ENCODE measurements at places on chromosomes 3 and 15.

DNA sequence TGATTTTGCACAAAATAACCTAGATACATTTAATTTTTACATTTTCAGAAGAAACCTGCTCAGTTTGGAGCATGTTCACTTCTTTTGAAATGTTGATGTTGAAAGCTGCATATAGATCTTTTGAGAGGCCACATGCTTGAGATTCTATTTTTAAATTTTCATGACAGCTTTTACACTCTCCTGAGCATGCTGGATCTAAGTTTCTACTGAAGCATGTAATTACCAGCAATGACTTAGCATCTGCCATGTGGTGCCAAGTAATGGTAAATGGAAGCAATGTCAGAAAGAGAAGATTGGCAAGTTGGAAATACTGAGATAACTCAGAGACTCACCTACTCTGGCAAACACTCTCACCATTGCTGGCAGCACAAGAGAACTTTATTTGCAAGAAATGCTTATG lies 310.6 kb downstream of the NSUN3 start:
- no peak for DNase-seq

GRCh38 chr3:13296662-13297061 lies 123.5 kb downstream of the NUP210 start:
- DNase-seq = no peak

DNA sequence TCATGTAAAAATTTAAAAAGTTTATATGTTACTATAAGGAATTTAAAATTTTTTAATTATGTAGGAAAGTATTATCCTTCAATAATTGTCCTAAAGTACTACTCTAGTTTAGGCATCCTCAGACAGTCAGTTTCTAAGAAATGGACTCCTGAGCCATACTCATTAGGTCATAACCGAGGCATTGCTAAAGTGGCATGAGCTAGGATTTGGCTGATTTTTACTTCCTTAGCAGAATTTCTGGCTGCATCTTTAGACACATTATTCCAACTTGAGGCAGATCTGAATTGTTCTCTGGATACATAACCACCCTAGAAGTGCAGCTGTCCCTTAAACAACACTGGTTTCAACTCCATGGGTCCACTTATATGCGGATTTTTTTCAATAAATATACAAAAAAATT lies 38.3 kb downstream of the IFT57 start:
- no peak for DNase-seq

GRCh38 chr3:60577601-60578000 lies 673.7 kb downstream of the FHIT start:
- no peak for DNase-seq

- DNase-seq = no peak
Observed at GRCh38 chr3:182246870-182247269, 535.1 kb downstream of the SOX2 start.

- no peak for DNase-seq
Observed at GRCh38 chr3:127613406-127613805, 15.2 kb downstream of the MCM2 start.

DNA sequence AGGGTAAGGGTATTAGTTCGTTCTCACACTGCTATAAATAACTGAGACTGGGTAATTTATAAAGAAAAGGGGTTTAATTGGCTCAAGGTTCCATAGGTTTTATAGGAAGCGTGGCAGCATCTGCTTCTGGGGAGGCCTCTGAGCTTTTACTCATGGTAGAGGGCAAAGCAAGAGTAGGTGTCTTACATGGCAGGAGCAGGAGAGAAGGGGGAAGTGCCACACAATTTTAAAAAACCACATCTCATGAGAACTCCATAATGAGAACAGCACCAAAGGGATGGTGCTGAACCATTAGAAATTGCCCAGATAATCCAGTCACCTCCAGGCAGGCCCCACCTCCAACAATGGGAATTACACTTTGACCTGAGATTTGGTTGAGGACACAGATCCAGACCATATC lies 12.2 kb downstream of the RNF111 start:
- no peak for DNase-seq

DNA sequence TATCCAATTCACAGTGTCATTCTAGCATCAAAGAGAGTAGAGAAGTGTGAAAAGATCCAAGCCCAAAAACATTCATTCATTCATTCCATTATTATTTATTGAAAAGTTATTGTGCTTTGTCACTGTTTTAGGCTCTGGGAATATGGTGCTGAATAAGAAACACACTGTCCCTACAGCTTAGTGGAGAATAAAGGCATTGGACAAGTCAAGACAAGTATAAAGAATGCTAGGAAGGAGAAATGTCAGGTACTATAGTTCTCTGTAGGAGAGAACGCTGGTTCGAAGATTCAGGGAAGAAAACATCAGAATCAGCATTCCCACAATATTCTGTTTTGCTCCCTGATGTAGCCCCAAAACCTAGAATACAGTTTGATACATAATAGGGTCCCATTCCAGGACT lies 128.8 kb upstream of the CHRM5 start:
- DNase-seq = no peak

DNA sequence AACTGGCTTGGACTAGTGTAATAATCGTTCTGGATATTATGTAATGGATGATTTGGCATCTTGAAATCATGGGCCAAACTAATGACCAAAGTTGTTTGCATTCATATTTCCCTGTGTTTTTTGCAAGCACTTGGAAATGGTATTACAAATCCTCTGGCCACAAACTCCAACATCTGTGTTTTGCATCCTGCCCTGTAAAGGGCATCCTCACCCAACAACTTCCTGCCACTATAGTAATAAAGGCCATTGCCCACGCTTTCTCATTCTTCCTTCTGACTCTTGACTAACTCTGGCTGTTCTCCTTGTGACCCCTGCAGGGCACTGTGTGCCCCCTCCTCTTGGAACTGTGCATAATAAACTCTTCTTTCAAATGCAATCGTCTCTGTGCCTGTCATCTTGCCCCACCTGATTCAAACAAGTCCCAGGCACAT lies 25.4 kb upstream of the PSMD6 start:
- DNase-seq = peak; percentile 6

DNA sequence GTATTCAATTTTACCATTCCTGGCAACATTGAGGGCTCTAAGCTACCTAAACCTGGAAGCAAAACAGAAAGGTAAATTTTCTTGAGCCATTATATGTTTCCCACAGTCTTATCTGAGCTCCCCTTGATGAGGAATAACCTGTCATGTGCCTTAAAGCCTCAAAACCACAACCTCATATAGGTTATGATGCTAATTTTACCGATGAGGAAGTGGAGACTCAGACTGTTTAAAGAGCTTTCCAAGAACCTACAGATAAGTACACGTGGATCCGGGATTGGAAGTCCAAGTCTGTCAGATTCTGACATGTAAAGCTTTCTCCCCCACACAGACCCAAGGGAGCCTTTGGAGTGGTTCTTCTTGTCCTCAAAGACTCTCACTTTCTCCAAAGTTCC lies 140.5 kb downstream of the SEMA6D start:
- DNase-seq = no peak

- DNase-seq = no peak
Observed at GRCh38 chr3:42847731-42848130, 27.9 kb downstream of the CYP8B1 start.

DNA sequence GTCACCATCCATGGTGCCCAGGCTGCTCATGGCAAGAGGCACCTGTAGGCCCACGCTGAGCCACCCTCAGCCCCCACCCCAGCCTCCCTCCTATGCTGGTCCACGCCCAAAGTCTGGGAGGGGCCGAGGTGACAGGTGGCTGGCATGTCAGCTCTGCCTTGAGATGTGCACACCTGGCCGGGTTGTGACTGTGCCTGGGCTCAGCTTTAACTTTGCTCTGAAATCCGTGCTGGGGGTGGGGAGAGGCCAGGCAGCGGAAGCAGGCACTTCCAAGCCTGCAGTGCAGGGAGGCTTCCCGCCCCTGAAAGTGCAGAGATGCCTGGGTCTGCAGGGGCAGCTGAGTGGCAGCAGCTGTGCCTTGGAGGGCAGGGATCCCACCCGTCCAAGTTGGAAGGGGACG lies 1124.8 kb downstream of the SI start:
- DNase-seq = no peak

- no peak for DNase-seq
Observed at GRCh38 chr3:72361990-72362389, 486.3 kb downstream of the SHQ1 start.

DNA sequence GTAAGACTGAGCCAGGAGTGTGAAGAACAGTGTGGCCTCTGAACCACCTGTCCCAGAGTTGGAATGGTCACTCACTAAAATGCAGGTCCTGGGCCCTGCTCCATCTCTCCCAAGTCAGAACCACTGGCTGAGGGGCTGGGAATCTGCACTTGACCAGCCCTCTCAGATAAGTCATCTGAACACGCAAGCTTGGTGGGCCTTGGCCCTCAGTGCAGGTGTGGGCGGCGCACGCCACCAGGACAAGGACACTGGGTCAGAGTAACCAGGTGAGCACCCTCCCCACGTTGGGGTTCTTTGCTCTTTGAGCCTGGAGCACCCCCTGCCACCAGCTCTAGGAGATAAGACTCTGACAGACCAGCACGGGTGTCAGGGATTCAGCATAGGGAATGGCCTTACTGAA lies 42.7 kb downstream of the KIF9 start:
- no peak for DNase-seq

GRCh38 chr3:180973543-180973942 lies 16.0 kb downstream of the DNAJC19 start:
- no peak for DNase-seq

DNA sequence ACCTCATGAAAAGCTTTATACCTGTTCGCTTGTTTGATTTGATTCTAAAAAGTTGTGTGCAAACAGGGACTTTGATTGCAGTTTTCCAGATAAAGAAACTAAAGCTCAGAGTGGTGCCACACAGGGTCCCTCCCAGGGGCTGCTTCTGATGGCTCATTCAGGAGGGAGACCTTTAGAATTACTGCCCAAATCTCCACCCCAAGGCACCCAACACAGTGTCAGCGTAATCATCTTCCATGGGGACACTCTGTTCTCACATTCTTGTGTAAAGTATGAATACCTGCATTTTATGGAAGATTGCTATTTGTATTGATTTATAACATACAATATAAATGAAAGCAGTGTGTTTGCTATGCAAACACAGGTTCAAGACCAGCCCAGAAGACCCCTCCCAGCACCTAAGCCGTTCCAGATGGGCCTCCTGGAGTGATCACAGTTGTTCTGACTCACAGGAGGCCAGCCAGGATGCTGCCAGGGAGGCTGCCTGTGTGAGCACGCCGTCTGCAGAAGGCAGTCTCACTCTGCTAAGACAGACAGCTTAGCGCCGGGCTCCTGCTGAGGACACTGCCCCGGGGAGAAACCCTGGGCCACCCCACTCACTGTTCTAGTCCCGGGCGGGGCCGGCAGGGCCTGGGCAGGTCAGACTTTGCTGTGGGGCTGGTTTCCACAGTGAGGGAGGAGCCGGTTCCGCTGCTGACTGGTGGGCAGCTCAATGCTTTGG lies 185.6 kb downstream of the FAM43A start:
- DNase-seq = no peak

DNA sequence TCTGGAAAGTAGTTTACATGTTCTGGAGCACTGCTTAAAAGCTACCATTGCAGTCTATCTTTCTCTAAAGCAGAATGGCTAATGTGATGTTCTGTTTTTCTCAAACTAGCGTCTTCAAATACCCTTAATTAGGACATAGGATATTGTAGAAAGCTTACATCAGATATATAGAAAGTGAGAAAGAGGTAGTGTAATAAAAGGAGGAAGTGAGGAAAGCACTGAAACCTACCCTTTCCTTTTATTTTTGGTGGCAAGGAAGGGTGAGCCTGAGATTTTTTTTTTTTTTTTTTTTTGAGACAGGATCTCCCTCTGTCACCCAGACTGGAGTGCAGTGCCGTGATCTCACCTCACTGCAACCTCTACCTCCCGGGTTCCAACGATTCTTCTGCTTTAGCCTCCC lies 9.4 kb downstream of the SENP2 start:
- no peak for DNase-seq

GRCh38 chr3:66497985-66498671 lies 2.7 kb downstream of the LRIG1 start:
- DNase-seq = no peak

GRCh38 chr15:92005154-92005553 lies 151.6 kb downstream of the SLCO3A1 start:
- no peak for DNase-seq
